ENCODE measurements at places on chromosomes 6 and 20. TPM values are rescaled to one million over a fixed set of nuclear protein-coding genes. Genes with fewer than 3 reads are reported as not detected.

CGA gene
- not detected for polyA plus RNA-seq

C6orf47 gene
- polyA plus RNA-seq = 39.9 TPM

TINAG gene
- not detected for polyA plus RNA-seq

C20orf144 gene
- not detected for polyA plus RNA-seq

NFATC2 gene
- polyA plus RNA-seq = 13.7 TPM

WFDC5 gene
- not detected for polyA plus RNA-seq

GRM1 gene
- polyA plus RNA-seq = not detected

BEND3 gene
- polyA plus RNA-seq = 0.76 TPM

GTSF1L gene
- 0.96 TPM for polyA plus RNA-seq

TJAP1 gene
- 16.7 TPM for polyA plus RNA-seq

GSTA5 gene
- not detected for polyA plus RNA-seq

HTR1B gene
- not detected for polyA plus RNA-seq

PSORS1C1 gene
- polyA plus RNA-seq = not detected

CYP39A1 gene
- not detected for polyA plus RNA-seq

UNC93A gene
- polyA plus RNA-seq = not detected

MAS1 gene
- polyA plus RNA-seq = not detected

BMP7 gene
- not detected for polyA plus RNA-seq

LIN28B gene
- not detected for polyA plus RNA-seq

SLC29A1 gene
- polyA plus RNA-seq = 0.92 TPM

ASIP gene
- polyA plus RNA-seq = not detected

TSPYL4 gene
- 17.8 TPM for polyA plus RNA-seq

CFB gene
- 0.68 TPM for polyA plus RNA-seq

RRAGD gene
- 0.56 TPM for polyA plus RNA-seq

MAFB gene
- polyA plus RNA-seq = 0.12 TPM

LAMA4 gene
- polyA plus RNA-seq = not detected

ZSCAN16 gene
- polyA plus RNA-seq = 11.3 TPM

SIGLEC1 gene
- not detected for polyA plus RNA-seq

VWA7 gene
- 0.29 TPM for polyA plus RNA-seq

RFX6 gene
- not detected for polyA plus RNA-seq

SPATS1 gene
- polyA plus RNA-seq = not detected
